ENCODE measurements at places on chromosomes 11 and 22.

- no peak overlapping the region for H3K27ac ChIP-seq
- H3K4me1 ChIP-seq: no peaks in the 10 kb centered on the region
- no peaks in the 10 kb centered on the region for H3K36me3 ChIP-seq
- H3K27me3 ChIP-seq: no peaks in the 10 kb centered on the region
- no peak overlapping the region for H3K4me3 ChIP-seq
These were observed 33.8 kb upstream of the CTSD start for GRCh38 chr11:1797391-1798125.

DNA sequence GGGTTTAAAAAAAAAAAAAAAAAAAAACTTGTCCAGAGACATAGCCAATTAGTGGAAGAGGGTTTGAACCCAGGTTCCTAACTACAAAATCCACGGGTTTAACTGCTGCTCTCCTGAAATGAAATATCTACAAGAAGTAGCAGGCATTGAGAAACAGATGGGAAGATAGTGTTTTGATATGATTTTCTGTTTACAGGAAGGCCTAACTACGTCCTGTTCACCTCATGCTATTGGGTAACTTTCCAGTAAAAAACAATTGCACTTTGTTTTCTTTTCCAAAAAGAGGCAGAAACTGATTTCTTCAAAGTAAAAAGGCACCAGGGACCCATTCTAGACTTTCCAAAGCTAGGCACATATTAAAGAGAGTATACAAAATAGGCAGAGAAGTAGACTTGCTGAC is 5.9 kb upstream of the C11orf91 start:
- no peaks in the 10 kb centered on the region for H3K27me3 ChIP-seq
- no peak overlapping the region for H3K4me3 ChIP-seq
- peaks cover 37% of the 10 kb centered on the region for H3K4me1 ChIP-seq
- H3K27ac ChIP-seq: no peak overlapping the region
- no peak for DNase-seq

DNA sequence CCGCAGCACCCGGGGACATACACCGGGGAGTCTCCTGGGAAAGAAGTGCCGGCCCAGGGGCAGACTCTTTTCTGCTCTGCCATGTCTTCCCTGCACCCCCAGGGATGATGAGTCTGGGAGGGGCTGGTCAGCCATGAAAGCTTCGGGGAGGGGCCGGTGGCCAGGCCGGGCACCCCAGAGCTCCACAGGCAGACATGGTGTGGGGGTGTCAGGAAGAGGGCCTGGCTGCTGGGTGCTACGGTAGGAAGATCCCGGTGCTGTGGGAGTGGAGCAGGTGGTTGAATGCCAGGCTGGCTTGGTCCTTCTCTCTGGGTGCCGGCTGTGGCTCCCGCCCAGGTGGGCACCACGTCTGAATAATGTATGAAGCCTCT is 17.4 kb downstream of the LSP1 start:
- H3K4me1 ChIP-seq: peaks cover 44% of the 10 kb centered on the region
- no peaks in the 10 kb centered on the region for H3K36me3 ChIP-seq
- H3K4me3 ChIP-seq: peak overlapping the region; percentile 39

GRCh38 chr11:44733877-44734276 is 7.1 kb downstream of the TSPAN18 start:
- no peaks in the 10 kb centered on the region for H3K36me3 ChIP-seq
- no peak overlapping the region for H3K27ac ChIP-seq
- H3K4me3 ChIP-seq: no peak overlapping the region

DNA sequence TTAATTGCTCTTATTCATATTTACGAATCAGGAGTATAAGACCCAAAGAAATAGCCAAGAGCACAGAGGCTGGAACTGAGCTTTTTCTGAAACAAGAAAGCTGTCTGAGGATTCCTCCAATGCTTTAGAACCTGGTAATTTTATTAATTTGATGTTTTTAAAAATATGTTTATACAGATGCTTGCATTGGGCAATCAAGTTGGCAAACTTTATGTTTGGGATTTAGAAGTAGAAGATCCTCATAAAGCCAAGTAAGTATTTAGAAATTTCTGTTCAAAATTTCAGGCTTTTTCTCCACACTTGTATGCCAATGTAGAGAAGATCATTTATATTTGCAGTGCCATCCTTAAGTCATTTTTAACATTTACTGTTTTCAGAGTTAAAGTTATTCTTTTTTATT is 24.3 kb upstream of the HIKESHI start:
- DNase-seq: no peak
- H3K27ac ChIP-seq: no peak overlapping the region
- H3K4me3 ChIP-seq: no peak overlapping the region
- no peaks in the 10 kb centered on the region for H3K27me3 ChIP-seq
- peaks cover 32% of the 10 kb centered on the region for H3K36me3 ChIP-seq

DNA sequence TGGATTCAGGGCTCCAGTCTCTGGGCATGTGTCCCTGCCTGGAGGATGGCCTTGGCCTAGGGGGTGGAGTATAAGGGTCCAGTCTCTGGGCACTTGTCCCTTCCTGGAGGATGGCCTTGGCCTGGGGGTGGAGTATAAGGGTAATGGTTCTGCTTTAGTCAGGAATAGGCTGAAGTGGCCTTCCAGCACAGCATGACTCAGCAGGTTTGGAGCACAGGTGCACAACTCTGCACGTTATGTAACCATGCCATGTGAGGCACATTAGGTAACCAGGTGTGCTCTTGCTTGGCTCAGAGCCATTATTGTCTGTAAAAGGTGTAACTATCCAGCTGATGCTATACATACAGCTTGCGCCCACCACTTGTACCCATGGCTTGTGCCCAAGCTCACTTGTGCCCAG is 48.4 kb upstream of the POLD3 start:
- H3K27me3 ChIP-seq: no peaks in the 10 kb centered on the region
- no peaks in the 10 kb centered on the region for H3K36me3 ChIP-seq
- DNase-seq: no peak
- no peak overlapping the region for H3K4me3 ChIP-seq
- no peaks in the 10 kb centered on the region for H3K4me1 ChIP-seq
- no peak overlapping the region for H3K27ac ChIP-seq

- peaks cover 22% of the 10 kb centered on the region for H3K36me3 ChIP-seq
- H3K4me3 ChIP-seq: no peak overlapping the region
- DNase-seq: no peak
- H3K27ac ChIP-seq: no peak overlapping the region
- H3K27me3 ChIP-seq: no peaks in the 10 kb centered on the region
These were observed 10.4 kb downstream of the PDGFB start for GRCh38 chr22:39234472-39234787.

DNA sequence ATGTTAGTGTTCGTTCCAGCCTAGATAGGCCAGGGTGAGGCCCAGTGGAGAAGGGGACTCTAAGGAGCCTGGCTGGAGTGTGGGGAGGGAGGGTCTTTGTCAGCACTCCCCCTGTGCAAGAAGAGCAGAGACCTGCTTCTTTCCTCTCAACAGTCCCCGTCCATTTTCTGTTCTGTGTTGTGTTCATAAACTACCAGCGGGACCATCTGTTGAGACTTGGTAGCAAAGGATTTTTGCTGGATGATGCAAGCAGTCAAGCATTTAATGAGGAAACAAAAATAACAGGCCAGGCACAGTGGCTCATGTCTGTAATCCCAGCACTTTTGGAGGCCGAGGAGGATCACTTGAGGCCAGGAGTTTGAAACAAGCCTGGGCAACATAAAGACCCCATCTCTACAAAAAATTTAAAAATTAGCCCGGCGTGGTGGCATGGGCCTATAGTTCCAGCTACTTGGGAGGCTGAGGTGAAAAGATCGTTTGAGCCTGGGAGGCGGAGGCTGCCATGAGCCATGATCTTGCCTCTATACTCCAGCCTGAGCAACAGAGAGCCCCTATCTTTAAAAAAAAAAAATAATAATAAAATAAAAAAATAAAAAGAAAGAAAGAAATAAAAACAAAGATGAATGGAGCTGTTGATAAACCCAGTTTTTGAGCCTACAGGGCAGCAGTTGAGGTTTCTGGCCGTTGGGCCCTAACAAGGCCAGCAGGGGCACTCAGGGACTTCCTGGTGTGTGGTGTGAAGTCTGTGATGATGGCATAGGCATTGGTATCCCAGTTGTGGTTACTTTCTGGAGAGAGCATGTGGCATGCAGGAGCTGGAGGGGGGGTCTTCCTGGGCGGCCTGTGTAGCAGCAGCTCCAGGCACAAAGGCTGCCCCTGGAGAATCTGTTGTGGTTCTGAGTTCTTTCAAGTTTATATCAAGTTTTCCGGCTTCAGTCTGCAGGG is 1.7 kb upstream of the TXNRD2 start:
- H3K27me3 ChIP-seq: no peaks in the 10 kb centered on the region
- H3K4me1 ChIP-seq: peaks cover 65% of the 10 kb centered on the region
- peak; percentile 74 for DNase-seq
- peak overlapping the region; percentile 99 for H3K4me3 ChIP-seq
- H3K36me3 ChIP-seq: no peaks in the 10 kb centered on the region

- no peaks in the 10 kb centered on the region for H3K4me1 ChIP-seq
- no peak overlapping the region for H3K4me3 ChIP-seq
- no peaks in the 10 kb centered on the region for H3K27me3 ChIP-seq
- no peak for DNase-seq
- H3K36me3 ChIP-seq: no peaks in the 10 kb centered on the region
These were observed 31.7 kb downstream of the ADAMTS15 start for GRCh38 chr11:130480186-130480585.

- H3K27ac ChIP-seq: no peak overlapping the region
- no peaks in the 10 kb centered on the region for H3K4me1 ChIP-seq
- no peak overlapping the region for H3K4me3 ChIP-seq
- H3K27me3 ChIP-seq: no peaks in the 10 kb centered on the region
- peak; percentile 29 for DNase-seq
- H3K36me3 ChIP-seq: peaks cover 100% of the 10 kb centered on the region
These were observed 28.7 kb downstream of the SNU13 start for GRCh38 chr22:41659941-41660340.

- DNase-seq: peak; percentile 64
- H3K4me3 ChIP-seq: no peak overlapping the region
- H3K36me3 ChIP-seq: no peaks in the 10 kb centered on the region
- H3K4me1 ChIP-seq: no peaks in the 10 kb centered on the region
These were observed 37.2 kb upstream of the TH start for GRCh38 chr11:2208691-2209369.

- H3K4me3 ChIP-seq: no peak overlapping the region
These were observed 4.3 kb upstream of the FUT4 start for GRCh38 chr11:94539420-94539819.

GRCh38 chr11:112322173-112322790 is 61.6 kb upstream of the PLET1 start:
- DNase-seq: no peak
- H3K4me3 ChIP-seq: no peak overlapping the region
- H3K27ac ChIP-seq: no peak overlapping the region
- H3K27me3 ChIP-seq: no peaks in the 10 kb centered on the region

- H3K36me3 ChIP-seq: no peaks in the 10 kb centered on the region
- no peaks in the 10 kb centered on the region for H3K4me1 ChIP-seq
- no peak overlapping the region for H3K4me3 ChIP-seq
- no peaks in the 10 kb centered on the region for H3K27me3 ChIP-seq
These were observed 104.7 kb upstream of the CARD18 start for GRCh38 chr11:105244160-105244825.

GRCh38 chr11:70398834-70399680 is 728 bp downstream of the CTTN start:
- DNase-seq: peak; percentile 76
- no peaks in the 10 kb centered on the region for H3K27me3 ChIP-seq
- H3K4me1 ChIP-seq: peaks cover 30% of the 10 kb centered on the region
- peak overlapping the region; percentile 85 for H3K4me3 ChIP-seq

- no peaks in the 10 kb centered on the region for H3K27me3 ChIP-seq
- no peak for DNase-seq
- peak overlapping the region; percentile 86 for H3K27ac ChIP-seq
- no peaks in the 10 kb centered on the region for H3K36me3 ChIP-seq
These were observed 18.7 kb upstream of the PEX26 start for GRCh38 chr22:18059094-18059417.

- no peak overlapping the region for H3K4me3 ChIP-seq
- no peaks in the 10 kb centered on the region for H3K4me1 ChIP-seq
- H3K27ac ChIP-seq: no peak overlapping the region
- no peak for DNase-seq
- H3K27me3 ChIP-seq: no peaks in the 10 kb centered on the region
- no peaks in the 10 kb centered on the region for H3K36me3 ChIP-seq
These were observed 16.1 kb upstream of the EXPH5 start for GRCh38 chr11:108609682-108610081.

DNA sequence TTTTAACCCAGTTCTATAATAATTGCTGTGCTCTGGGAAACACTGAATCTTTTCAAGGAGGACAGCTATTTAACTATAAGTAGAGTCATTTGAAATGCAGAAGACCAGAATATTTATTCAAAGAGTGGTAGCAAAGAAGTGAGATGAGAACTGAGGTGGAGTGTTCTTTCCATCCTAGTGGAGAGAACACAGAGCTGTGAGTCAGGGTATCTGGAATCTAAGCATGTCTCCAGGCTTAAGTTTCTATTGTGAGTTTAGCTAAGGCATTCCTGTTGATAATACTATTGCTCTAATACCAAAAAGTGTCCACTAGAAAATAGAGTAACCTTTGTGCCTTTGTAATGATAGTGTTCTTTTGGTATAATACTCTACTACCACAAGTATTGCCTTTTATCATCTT is 32.4 kb downstream of the JAM3 start:
- no peaks in the 10 kb centered on the region for H3K27me3 ChIP-seq
- no peak overlapping the region for H3K4me3 ChIP-seq
- no peak for DNase-seq

GRCh38 chr11:63999349-64000025 is 13.2 kb downstream of the OTUB1 start:
- peaks cover 45% of the 10 kb centered on the region for H3K36me3 ChIP-seq
- no peak overlapping the region for H3K27ac ChIP-seq
- peaks cover 7% of the 10 kb centered on the region for H3K27me3 ChIP-seq
- peak overlapping the region; percentile 47 for H3K4me3 ChIP-seq
- peak; percentile 77 for DNase-seq
- peaks cover 24% of the 10 kb centered on the region for H3K4me1 ChIP-seq

DNA sequence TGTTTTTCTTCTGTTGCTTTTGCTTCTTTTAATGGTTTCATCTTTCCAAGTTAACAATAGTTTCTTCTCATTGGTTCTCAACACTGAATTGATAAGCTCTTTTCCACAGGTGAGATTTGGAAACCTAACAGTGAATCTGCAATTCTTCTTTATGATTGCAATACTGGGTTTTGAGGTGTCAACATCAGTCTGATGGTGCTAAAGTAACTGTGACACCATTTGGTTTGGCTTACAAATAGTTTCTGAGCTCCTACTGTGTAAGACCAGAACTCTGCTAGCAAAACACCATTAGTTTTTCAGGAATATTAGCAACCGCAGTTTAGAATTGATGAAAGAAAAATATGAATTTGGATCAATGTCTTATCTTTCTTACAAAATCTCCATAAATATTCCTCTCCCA is 58.6 kb downstream of the MAML2 start:
- H3K4me1 ChIP-seq: no peaks in the 10 kb centered on the region
- no peak overlapping the region for H3K4me3 ChIP-seq
- H3K27me3 ChIP-seq: no peaks in the 10 kb centered on the region
- H3K27ac ChIP-seq: no peak overlapping the region

DNA sequence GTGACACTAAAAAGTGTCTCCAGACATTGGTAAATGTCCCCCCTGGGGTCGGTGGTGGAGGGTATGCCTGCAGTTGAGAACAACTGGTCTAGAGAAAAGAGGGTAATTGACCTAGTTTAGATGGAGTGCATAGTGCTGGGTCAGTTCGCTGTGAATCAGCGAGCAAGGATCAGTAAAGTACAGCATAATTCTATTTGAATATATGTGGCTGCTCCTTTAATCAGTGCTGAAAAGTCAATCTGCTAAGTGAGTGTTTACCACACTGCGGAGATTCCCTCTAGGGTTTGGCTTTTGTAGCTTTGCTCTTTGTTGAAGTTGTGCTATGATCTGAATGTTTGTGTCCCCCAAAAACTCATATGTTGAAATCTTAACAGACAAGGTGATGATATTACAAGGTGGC is 15.0 kb downstream of the CAVIN3 start:
- no peak for DNase-seq
- no peak overlapping the region for H3K4me3 ChIP-seq
- H3K27ac ChIP-seq: no peak overlapping the region
- no peaks in the 10 kb centered on the region for H3K4me1 ChIP-seq
- no peaks in the 10 kb centered on the region for H3K36me3 ChIP-seq
